ENCODE measurements at places on chromosomes 4 and X. TPM values are rescaled to one million over a fixed set of nuclear protein-coding genes. Genes with fewer than 3 reads are reported as not detected.

- no peak for DNase-seq
These were observed 72.6 kb upstream of the ADAMTS3 start for GRCh38 chr4:72641611-72642010.

GRCh38 chr4:126530996-126531585, 1101.7 kb upstream of the INTU start:
- no peak for DNase-seq

DNA sequence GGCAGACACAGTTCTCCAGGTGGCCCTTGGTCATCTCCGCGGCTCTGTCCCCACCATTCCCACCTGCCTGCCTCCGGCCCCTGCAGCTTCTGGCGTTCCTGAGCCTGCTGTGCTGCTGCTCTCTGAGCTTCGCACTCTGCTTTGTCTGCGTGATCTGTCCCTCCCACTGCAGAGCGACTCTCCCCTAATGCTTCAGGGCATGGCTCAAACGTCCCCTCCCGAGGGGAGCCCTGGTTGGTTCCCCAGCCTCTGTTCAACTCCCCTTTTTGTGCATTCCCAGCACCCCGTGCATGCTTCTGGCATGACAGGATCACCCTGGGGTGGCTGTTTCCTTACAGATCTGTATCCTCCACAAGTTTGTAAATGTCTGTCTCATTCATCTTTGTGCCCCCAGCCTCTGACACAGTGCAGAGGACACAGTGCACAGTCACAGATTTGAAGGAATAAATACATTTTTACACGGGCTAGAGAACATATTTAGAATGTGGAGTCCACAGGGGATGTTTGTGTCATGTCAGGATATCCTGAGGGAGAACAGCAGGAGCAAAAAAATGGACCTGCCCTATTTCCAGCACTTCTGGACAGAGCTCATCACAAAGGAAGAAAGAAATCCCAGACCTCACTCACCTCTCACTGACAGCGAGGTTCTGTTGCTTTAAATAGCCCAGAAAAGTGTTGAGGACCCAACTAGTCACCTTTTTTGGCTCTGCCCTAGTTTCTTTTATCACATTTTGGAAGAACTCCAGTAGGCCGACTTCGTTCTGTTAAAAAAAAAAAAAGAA, 72.6 kb downstream of the GATB start:
- peak; percentile 57 for DNase-seq

DNA sequence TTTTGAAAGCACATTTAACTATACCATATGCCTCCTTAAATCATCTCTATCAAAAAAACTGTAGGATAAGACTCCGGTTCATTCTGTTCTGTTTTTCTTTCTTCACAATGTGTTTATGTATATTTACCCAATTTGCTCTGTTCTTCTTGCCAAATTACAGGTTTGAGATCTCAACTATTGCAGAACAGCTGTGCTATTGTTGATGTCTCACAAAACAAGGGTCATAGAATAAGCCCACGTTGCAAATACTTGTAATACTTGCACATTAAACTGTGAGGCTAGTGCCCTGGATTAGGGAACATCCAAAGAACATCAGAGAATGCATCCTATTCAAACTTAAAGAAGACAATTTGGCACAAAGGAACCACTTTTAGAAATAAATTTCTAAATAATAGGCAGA, 45.4 kb downstream of the ANTXR2 start:
- DNase-seq: no peak

Gene NDUFB11
- total RNA-seq: 74.1 TPM
